Activated CD8-positive, alpha-beta memory T cell treated with anti-CD3 and anti-CD28 coated beads, Interleukin-2, amount 10 ng/mL, durations not matched to agents 7 days and 5 days (primary cell): ENCODE measurements at places on chromosomes 6 and 20. TPM values are rescaled to one million over a fixed set of nuclear protein-coding genes. Genes with fewer than 3 reads are reported as not detected.

- no peak overlapping the region for H3K27ac ChIP-seq
- no peak for DNase-seq
- H3K4me3 ChIP-seq = no peak overlapping the region
- H3K36me3 ChIP-seq = no peaks in the 10 kb centered on the region
- no peaks in the 10 kb centered on the region for H3K4me1 ChIP-seq
These were observed 41.5 kb upstream of the MDFI start for GRCh38 chr6:41596807-41597206.

The SLC35D3 gene
- not detected for total RNA-seq

The PAK5 gene
- not detected for total RNA-seq

DNA sequence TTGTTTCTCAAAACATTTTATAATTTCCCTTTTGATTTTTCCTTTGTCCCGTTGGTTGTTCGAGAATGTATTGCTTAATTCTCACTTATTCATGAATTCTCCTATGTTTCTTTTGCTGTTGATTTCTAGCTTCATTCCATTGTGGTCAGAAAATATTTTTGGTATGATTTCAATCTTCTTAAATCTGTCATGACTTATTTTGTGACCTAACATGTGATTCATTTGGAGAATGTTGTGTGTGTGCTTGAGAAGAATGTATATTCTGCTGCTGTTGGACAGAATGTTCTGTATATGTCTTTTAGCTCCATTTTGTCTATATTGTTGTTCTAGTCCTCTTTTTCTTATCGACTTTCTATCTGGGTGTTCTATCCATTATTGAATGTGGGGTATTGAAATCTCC is 286.2 kb upstream of the RNF217 start:
- H3K4me1 ChIP-seq = no peaks in the 10 kb centered on the region
- H3K27ac ChIP-seq = no peak overlapping the region
- H3K4me3 ChIP-seq = no peak overlapping the region
- DNase-seq = no peak
- no peaks in the 10 kb centered on the region for H3K36me3 ChIP-seq

GRCh38 chr6:70168681-70169377 is 134.1 kb downstream of the COL9A1 start:
- no peak for DNase-seq
- no peak overlapping the region for H3K27ac ChIP-seq
- no peaks in the 10 kb centered on the region for H3K36me3 ChIP-seq
- peaks cover 39% of the 10 kb centered on the region for H3K27me3 ChIP-seq

DNA sequence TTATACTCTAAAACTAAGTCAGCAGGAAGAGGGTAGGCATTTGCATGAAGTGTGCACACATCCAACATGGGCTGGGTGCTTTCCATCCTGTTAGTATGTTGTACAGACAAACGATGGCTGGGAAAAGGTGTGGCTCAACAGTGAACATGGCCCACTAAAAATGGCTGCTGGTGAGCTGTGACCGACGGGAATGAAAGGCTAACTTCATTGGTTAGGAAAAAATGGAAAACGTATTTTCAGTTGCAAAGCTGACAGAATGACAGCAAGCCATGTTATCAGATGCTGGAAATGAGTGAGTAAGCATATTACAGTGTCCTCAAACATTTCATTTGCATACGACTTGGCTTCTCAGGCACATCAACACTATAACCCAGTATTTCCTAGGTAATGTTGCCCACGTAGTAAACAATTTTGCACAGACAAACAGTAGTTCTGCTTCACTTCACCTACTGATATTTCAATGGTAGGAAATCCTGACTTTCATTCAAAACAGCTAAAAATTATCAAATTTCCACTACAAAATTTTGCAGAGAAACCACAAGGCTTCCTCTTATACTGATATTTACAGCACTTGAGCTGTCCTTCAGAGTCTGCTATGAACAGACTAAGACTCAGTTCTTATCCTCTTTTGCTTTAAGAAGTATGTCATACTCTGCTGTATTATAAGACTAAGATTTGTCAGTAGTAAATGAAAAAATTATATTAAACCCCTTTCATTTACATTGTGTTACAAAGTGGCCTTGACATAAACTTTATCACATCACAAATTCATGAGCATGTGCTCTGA is 98.9 kb downstream of the IRF4 start:
- H3K4me3 ChIP-seq = peak overlapping the region; percentile 51
- peak overlapping the region; percentile 91 for H3K27ac ChIP-seq
- H3K36me3 ChIP-seq = peaks cover 38% of the 10 kb centered on the region
- DNase-seq = peak; percentile 65
- H3K4me1 ChIP-seq = peaks cover 70% of the 10 kb centered on the region

The NMBR gene
- total RNA-seq = not detected

DNA sequence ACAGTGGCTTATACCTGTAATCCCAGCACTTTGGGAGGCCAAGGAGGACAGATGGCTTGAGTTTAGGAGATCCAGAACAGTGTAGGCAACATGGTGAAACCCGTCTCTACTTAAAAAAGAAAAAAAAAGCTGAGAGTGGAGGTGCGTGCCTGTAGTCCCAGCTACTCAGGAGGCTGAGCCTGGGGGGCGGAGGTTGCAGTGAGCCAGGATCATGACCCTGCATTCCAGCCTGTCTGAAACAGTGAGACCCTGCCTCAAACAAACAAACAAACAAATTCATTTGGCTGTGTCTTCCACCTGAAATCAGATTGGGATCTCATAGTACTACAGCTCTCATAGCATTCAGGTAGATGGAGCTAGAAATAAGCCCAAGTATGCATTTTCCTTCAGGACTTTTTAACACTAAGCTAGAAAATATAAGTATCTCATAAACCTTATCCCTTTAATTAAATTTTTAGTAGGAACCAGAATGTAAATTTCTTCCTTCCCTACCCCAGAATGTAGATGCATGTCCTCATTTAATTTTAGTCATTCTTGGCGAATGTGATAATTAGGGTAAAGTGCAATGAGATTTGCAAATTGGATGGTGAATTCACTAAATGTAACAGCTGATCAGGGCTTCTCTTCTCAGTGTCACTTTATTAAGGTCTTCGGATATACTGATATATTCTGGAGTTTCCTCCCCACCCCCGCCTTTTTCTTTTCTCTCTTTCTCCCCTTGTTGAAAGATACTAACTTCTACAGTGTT is 190.4 kb downstream of the CDKAL1 start:
- no peak for DNase-seq
- H3K36me3 ChIP-seq = peaks cover 17% of the 10 kb centered on the region
- H3K27me3 ChIP-seq = no peaks in the 10 kb centered on the region
- peaks cover 19% of the 10 kb centered on the region for H3K4me1 ChIP-seq

- peaks cover 2% of the 10 kb centered on the region for H3K27me3 ChIP-seq
- H3K36me3 ChIP-seq = no peaks in the 10 kb centered on the region
- H3K4me3 ChIP-seq = no peak overlapping the region
- no peak for DNase-seq
- H3K27ac ChIP-seq = no peak overlapping the region
- H3K4me1 ChIP-seq = no peaks in the 10 kb centered on the region
These were observed 135.1 kb downstream of the QRSL1 start for GRCh38 chr6:106764353-106764980.

The GMPR gene
- total RNA-seq = 11.8 TPM

DNA sequence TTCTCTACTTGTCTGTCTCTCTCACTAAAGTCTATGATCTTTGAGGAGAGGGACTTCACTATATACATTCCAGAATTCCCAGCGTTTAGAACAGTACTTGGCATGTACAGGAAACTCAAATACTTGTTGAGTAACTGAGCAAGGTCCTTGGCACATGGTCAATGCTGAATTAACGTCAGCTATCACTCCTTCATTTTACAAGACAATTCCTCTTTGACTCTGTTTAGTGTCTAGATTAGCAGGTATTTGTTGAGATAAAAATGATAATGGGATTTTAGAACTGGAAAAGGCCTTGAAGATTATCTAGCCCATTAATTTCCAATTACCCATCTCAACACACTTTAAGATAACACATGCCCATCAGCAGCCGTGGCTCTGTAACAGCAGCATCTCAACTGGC is 6.6 kb upstream of the GUCA1B start:
- H3K27ac ChIP-seq = no peak overlapping the region
- no peaks in the 10 kb centered on the region for H3K27me3 ChIP-seq
- H3K4me3 ChIP-seq = no peak overlapping the region
- peaks cover 3% of the 10 kb centered on the region for H3K4me1 ChIP-seq
- peaks cover 28% of the 10 kb centered on the region for H3K36me3 ChIP-seq

GRCh38 chr6:169763308-169763707 is 11.9 kb downstream of the ERMARD start:
- peaks cover 35% of the 10 kb centered on the region for H3K36me3 ChIP-seq
- no peaks in the 10 kb centered on the region for H3K27me3 ChIP-seq
- no peak for DNase-seq
- no peak overlapping the region for H3K4me3 ChIP-seq
- H3K4me1 ChIP-seq = no peaks in the 10 kb centered on the region

- no peak overlapping the region for H3K4me3 ChIP-seq
- peaks cover 1% of the 10 kb centered on the region for H3K4me1 ChIP-seq
- no peaks in the 10 kb centered on the region for H3K36me3 ChIP-seq
- H3K27me3 ChIP-seq = peaks cover 4% of the 10 kb centered on the region
These were observed 10.0 kb downstream of the SGK1 start for GRCh38 chr6:134307870-134308269.

DNA sequence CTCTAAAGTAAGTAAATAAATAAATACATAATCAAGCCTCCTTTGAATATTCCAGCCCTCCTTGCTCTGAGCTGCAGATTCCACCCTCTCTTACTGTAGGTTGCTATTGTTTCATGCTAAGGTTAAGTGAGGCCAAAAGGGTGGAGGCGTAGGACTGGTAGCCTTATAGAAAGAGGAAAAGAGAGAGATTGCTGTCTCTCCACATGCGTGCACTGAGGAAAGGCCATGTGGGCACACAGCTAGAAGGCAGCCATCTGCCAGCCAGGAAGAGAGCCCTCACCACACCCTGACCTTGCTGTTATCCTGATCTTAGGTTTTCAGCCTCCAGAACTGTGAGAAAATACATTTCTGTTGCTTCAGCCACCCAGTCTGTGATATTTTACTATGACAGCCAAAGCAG is 87.4 kb upstream of the SHLD1 start:
- no peak overlapping the region for H3K27ac ChIP-seq
- no peaks in the 10 kb centered on the region for H3K36me3 ChIP-seq
- H3K4me3 ChIP-seq = no peak overlapping the region
- no peak for DNase-seq

GRCh38 chr6:31351401-31352309 is 5.3 kb downstream of the HLA-B start:
- peak overlapping the region; percentile 61 for H3K27ac ChIP-seq
- DNase-seq = peak; percentile 58
- peaks cover 45% of the 10 kb centered on the region for H3K36me3 ChIP-seq

The SYNGAP1 gene
- 24.1 TPM for total RNA-seq

The CGA gene
- total RNA-seq = not detected

DNA sequence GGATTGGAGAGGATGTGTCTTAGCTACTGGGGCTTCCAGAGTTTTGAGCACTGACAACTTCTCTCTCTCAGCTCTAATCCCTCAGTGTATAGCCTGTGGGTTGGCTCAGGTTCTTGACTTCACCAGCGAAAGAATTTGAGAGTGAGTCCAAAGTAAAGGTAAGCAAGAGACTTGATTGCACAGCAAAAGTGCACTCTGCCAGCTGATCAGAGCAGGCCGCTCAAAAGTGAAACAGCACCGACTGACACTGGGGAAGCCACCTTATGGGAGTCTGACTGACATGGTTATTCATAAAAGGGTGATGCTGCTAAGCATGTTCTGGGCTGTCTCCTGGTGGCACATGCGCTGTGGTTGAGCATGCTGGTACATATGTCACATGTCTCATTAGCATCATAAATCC is 389.5 kb downstream of the CBLN4 start:
- DNase-seq = no peak
- no peak overlapping the region for H3K27ac ChIP-seq

The VSX1 gene
- not detected for total RNA-seq

DNA sequence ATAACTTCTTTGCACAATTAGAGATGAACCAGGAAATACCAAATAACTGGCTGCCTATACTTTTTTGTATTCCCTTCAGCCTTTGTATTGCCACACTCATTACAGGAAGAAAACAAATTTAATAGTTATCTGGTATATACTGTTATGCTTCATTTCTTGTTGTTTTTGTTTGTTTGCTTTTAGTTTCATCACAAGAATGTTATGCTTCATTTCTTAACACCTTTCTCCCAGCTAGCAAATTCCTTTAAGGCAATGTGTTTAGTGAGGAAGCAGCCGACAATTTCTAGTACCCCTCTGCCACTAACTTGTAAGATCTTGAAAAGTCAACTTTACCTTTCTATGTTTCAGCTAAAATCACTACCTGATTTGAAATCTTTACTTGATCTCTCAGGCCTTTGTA is 1.4 kb downstream of the NCOA6 start:
- H3K27me3 ChIP-seq = peaks cover 4% of the 10 kb centered on the region
- peaks cover 33% of the 10 kb centered on the region for H3K4me1 ChIP-seq
- peak overlapping the region; percentile 96 for H3K27ac ChIP-seq
- H3K4me3 ChIP-seq = peak overlapping the region; percentile 96
- peaks cover 7% of the 10 kb centered on the region for H3K36me3 ChIP-seq
- no peak for DNase-seq

The ILRUN gene
- 73.7 TPM for total RNA-seq

The TCF15 gene
- total RNA-seq = not detected

DNA sequence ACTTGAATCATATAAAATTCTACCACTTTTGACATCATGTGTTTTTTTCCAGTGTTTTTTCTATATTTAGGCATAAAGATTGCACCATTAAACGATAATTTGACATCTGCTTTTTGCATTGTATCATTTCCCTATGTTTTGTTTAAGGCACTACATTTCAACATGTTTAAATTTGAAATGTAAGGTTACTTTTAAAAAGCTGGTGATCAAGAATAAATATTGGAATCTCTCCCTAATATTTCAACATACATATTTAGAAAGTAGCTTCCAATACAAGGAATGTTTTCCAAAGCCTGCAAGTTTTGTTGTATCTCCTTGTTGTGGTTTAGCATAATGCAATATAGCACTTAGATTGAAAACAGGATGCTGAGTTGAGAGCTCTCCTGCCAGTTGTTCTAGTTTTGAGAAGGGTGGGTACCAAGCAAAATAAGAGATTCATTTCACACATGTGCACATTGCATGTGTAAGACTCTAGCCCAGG is 76.5 kb downstream of the SYNJ2 start:
- no peak overlapping the region for H3K27ac ChIP-seq
- peaks cover 7% of the 10 kb centered on the region for H3K36me3 ChIP-seq
- H3K27me3 ChIP-seq = no peaks in the 10 kb centered on the region
- DNase-seq = no peak

The ADGB gene
- total RNA-seq = not detected

GRCh38 chr20:5887386-5887785 is 62.9 kb downstream of the TRMT6 start:
- no peaks in the 10 kb centered on the region for H3K4me1 ChIP-seq
- no peak overlapping the region for H3K4me3 ChIP-seq
- no peak for DNase-seq
- no peak overlapping the region for H3K27ac ChIP-seq

The HSPA12B gene
- total RNA-seq = not detected

GRCh38 chr6:13715444-13715883 is 3.8 kb upstream of the RANBP9 start:
- H3K4me3 ChIP-seq = no peak overlapping the region
- peaks cover 39% of the 10 kb centered on the region for H3K4me1 ChIP-seq
- peak overlapping the region; percentile 9 for H3K27ac ChIP-seq
- H3K27me3 ChIP-seq = no peaks in the 10 kb centered on the region
- DNase-seq = peak; percentile 75

The TTLL9 gene
- not detected for total RNA-seq

GRCh38 chr6:38179794-38180430 is 360.4 kb downstream of the ZFAND3 start:
- no peaks in the 10 kb centered on the region for H3K36me3 ChIP-seq
- no peak overlapping the region for H3K4me3 ChIP-seq
- DNase-seq = peak; percentile 31
- no peak overlapping the region for H3K27ac ChIP-seq
